ENCODE measurements at places on chromosomes 16 and 17.

DNA sequence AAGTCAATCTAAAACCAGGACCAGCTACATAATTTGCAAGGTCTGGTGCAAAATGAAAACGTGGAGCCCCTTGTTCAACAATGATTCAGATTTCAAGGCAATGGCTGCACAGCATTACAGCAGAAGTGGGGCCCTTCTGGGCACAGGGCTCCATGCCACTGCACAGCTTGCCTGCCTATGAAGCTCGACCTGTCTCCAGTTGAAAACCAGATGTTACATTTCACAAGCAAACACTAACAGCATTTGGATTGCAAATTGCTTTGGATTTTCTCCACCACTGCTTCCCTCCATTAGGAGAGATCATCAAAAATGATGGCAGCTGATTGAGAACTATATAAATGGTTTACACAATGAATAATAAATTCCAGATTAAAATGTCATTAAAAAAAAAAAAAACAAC is 551.4 kb upstream of the ZFHX3 start:
- no peak overlapping the region for H3K4me3 ChIP-seq
- DNase-seq, result no peak
- no peaks in the 10 kb centered on the region for H3K27me3 ChIP-seq
- H3K36me3 ChIP-seq, result no peaks in the 10 kb centered on the region
- no peak overlapping the region for H3K27ac ChIP-seq

GRCh38 chr17:12743046-12743445 is 46.3 kb upstream of the ARHGAP44 start:
- no peaks in the 10 kb centered on the region for H3K27me3 ChIP-seq
- H3K27ac ChIP-seq, result peak overlapping the region; percentile 70
- no peaks in the 10 kb centered on the region for H3K4me1 ChIP-seq
- no peak overlapping the region for H3K4me3 ChIP-seq

- no peaks in the 10 kb centered on the region for H3K36me3 ChIP-seq
- H3K4me1 ChIP-seq, result peaks cover 33% of the 10 kb centered on the region
- DNase-seq, result no peak
- no peak overlapping the region for H3K4me3 ChIP-seq
- peak overlapping the region; percentile 62 for H3K27ac ChIP-seq
These were observed 30.9 kb upstream of the CDC42EP4 start for GRCh38 chr17:73342541-73343167.

DNA sequence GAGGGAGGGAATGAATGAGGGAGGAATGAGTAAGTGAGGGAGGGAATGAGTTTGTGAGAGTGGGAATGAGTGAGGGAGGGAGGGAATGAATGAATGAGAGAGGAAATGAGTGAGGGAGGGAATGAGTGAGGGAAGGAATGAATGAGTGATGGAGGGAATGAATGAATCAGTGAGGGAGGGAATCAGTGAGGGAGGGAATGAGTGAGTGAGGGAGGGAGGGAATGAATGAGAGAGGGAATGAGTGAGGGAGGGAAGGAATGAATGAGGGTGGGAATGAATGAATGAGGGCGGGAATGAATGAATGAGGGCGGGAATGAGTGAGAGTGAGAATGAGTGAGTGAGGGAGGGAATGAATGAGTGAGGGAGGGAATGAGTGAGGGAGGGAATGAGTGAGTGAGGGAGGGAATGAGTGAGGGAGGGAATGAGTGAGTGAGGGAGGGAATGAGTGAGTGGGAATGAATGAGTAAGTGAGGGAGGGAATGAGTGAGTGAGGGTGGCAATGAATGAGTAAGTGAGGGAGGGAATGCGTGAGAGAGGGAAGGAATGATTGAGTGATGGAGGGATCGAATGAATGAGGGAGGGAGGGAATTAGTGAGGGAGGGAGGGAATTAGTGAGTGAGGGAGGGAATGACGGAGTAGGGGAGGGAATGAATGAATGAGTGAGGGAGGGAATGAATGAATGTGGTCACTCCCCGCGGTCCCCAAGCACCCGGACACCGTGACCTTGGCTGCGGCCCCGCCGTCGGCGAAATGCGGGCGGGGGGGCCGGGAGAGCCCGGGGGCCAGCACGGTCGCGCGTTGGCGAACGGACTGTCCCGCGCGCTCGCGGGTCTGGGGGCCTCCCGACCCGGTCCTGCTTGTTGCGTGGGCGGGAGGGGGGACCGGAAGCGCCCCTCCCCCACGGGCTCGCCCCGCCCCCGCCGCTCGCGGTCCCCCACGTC is 1.1 kb upstream of the UBE2I start:
- H3K36me3 ChIP-seq, result no peaks in the 10 kb centered on the region
- no peaks in the 10 kb centered on the region for H3K27me3 ChIP-seq
- peak overlapping the region; percentile 98 for H3K27ac ChIP-seq
- H3K4me1 ChIP-seq, result no peaks in the 10 kb centered on the region

DNA sequence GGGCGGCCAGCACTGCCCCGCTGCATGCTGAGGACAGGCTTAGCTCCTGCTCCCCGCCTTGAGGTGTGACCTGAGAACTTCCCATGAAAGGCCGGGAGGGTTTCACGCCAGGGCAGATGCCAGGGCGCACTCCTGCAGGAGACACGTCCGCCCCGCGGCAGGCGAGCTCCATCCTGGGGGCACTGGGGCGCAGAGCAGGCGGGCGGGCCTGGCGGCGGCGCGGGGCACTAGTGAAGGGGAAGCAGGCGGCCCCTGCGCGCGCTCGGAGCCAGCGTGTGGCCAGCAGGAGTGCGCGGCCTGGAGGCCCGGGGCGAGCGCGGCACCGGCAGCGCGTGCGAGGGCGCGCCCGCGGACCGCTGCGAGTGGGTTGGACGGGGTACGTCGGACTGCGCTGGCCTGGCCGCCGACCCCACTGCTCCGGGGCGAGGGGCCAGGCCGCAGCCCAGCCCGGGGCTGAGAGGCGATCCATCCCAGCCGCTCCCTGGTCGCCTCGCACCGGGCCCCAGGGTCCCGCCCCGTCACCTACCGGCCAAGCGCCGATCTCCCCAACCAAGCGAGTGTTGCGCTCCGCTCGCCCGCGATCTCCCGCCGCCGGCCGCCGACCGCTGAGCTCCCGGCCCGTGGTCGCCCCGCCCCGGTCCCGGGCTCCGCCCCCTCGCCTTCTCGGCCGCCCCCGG is at the start of gene MAP3K14:
MAP3K14 (minus strand) TSS at position 587 of the 677 bp plus-strand sequence. CDS start 26,275 bp downstream, outside the sequence.
- H3K27ac ChIP-seq, result peak within 1 kb of the TSS; percentile 96
- DNase-seq, result peak; percentile 71
- no peaks in the 10 kb centered on the region for H3K36me3 ChIP-seq
- peak within 1 kb of the TSS; percentile 73 for H3K4me3 ChIP-seq
- no peaks in the 10 kb centered on the region for H3K27me3 ChIP-seq

DNA sequence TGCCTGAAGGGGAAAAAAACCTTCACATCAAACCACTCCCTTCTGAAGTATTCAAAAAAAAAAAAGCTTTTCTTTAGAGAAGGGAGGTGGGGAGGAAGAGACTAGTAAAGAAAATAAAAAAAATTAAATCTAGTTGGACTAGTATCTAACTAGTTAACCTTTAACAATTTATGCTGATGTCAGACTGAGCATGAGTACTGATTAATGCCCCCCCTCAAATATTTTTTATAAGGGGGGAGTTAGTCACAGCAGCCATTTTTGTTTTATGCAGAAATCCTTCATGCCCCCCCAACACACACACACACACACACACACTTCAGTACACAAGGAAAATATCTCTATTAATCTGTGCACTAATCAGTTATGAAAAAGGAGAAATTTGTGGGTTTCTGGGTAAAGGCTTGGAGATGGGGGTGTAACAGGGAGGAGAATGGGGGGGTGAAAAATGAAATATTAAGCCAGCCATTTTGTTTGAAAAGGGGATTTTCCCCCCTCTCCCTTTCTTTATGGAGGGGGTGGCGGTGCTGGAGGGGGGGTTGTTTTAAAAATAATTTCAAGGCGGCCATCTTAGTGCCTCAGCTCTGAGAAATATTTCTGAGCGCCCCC is 4.7 kb upstream of the CHD3 start:
- H3K36me3 ChIP-seq, result no peaks in the 10 kb centered on the region
- H3K4me1 ChIP-seq, result no peaks in the 10 kb centered on the region
- no peak for DNase-seq
- no peaks in the 10 kb centered on the region for H3K27me3 ChIP-seq

DNA sequence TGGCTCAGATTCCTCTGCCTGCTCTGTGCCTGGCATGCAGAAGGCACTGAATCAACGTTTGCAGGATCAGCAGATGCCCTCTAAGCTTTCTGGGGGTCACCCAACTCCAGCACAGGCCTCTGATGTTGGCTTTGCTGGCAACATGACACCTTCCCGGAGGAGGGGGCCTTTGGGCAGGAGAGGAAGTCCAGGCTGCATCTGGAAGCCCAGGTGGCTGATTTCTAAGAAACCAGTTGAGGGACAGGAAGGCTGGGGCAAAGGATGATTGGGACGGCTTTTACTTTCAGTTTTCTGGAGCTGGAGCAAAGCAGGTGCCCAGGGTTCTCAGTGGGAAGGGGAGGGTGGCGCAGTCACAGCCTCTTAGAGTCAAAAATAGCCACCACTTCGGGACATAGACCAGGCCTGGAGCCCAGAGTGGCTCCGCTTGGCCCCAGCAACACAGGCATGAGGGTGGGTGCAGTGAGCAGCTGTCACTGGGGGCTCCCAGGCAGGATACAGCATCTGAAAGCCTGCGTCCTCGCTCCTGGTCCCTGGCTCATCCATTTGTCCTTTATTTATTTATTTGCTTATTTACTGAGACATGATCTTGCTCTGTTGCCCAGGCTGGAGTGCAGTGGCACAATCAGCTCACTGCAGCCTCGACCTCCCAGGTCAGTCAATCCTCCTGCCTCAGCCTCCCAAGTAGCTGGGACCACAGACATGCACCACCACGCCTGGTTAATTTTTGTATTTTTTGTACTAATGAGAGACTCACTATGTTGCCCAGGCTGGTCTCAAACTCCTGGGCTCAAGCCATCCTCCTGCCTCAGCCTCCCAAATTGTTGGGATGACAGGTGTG is 15.1 kb downstream of the SOCS1 start:
- no peak for DNase-seq
- H3K4me1 ChIP-seq, result no peaks in the 10 kb centered on the region
- H3K4me3 ChIP-seq, result peak overlapping the region; percentile 17
- H3K27me3 ChIP-seq, result no peaks in the 10 kb centered on the region

GRCh38 chr16:49672753-49673152 is 183.2 kb downstream of the ZNF423 start:
- no peak overlapping the region for H3K27ac ChIP-seq
- H3K4me3 ChIP-seq, result no peak overlapping the region
- H3K36me3 ChIP-seq, result no peaks in the 10 kb centered on the region

DNA sequence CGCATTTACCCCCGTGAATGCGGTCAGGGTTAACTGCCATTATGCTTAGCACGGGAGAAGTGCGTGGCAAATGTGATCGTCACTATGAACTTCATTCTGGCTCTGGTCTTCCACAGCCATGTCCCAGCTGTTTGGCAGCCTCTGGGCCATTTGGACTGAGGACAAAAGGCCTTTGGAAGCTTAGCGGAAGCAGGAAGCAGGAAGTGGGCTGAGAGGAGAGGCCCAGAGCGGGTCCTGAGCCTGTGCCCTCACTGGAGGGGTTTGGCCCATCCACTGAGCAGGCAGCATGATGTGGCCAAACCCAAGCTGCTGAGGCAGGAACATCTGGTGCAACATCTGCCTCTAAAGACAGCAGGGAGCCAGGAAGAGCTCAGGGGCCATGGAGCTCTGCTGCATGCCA is 345.9 kb downstream of the C16orf95 start:
- H3K27me3 ChIP-seq, result no peaks in the 10 kb centered on the region
- H3K4me3 ChIP-seq, result no peak overlapping the region
- H3K4me1 ChIP-seq, result peaks cover 7% of the 10 kb centered on the region
- DNase-seq, result no peak
- no peaks in the 10 kb centered on the region for H3K36me3 ChIP-seq

DNA sequence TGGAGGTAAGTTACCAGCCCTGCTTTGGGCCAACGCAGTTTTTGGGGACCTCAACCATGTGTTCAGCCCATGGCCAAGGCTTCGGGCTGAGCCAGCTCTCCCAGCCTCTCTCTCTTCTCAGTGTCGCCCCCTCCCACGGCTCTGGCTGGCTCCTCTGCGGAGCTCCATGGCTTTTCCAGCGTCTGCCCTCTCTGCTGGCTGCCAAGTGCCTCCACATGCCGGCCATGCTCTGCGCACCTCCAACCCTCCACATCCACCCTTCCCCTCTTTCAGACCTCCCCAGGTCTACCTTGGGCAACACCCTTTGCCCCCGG is 23.2 kb downstream of the COTL1 start:
- no peaks in the 10 kb centered on the region for H3K36me3 ChIP-seq
- peaks cover 10% of the 10 kb centered on the region for H3K4me1 ChIP-seq
- DNase-seq, result no peak

DNA sequence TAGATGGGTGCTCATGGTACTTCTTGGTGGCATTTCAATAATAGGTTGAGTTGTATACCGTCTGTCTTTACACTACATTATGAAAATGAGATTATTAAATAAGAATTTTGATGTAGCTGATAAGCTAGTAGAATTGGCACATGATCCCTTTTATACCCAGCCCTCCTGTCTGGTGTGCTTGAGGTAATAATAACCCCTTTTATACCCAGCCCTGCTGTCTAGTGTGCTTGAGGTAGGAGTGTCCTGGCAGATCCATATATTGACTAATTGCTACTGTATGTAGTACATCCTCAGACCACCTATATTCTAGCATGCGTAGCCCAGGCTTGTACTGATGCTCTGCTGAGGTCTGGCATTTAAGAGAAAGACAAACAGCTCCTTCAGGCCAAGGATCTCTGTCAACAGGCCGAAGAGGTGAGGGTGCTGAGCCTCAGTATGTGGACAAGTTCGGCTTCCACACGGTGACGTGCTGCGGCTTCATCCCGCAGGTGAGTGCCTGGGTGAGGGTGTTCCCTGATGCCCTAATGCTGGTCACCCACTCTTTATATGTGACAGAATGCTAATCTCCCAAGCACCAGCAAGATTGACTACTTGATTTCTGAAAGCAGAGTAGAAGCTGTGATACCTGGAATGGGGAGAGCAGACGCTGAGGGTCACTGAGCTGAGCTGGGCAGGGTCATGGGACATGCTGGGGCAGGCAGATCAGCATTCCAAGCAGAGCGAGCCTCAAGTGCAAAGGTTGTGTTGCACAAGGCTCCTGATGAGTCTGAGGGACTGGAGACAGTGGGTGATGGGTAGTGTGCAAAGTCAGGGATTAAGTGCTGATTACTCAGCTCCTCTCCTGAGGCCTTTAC is 5.7 kb downstream of the FN3K start:
- H3K4me1 ChIP-seq, result peaks cover 14% of the 10 kb centered on the region
- no peaks in the 10 kb centered on the region for H3K27me3 ChIP-seq
- H3K27ac ChIP-seq, result no peak overlapping the region

DNA sequence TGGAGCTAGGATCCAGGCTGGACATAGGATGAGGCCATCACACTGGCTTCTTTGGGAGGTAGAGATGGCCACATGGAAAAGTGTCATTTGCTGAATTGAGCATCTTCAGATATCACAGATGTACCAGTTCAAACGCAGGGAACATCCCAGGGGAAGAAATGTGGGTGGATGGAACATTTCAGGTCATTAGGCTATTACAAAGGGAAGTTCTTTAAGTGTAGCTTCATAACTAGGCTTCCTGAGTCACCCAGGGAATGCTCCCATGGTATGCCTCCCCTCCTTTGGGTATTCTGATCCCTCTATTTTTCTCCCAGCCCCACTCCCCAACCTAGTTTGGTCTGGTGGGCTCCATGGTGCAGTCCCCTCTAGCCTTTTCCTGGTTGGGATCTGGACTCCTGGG is 69.8 kb upstream of the IRX3 start:
- H3K4me3 ChIP-seq, result no peak overlapping the region
- no peak for DNase-seq
- no peaks in the 10 kb centered on the region for H3K27me3 ChIP-seq
- H3K36me3 ChIP-seq, result no peaks in the 10 kb centered on the region
- H3K27ac ChIP-seq, result no peak overlapping the region

All from right atrium auricular region (tissue), 2 donors.